Stimulated activated CD4-positive, alpha-beta T cell treated with anti-CD3 and anti-CD28 coated beads, Interleukin-1b, Interleukin-23, amount 100 ng/mL, for 1 hour (primary cell): ENCODE measurements at places on chromosomes 11 and 22.

DNA sequence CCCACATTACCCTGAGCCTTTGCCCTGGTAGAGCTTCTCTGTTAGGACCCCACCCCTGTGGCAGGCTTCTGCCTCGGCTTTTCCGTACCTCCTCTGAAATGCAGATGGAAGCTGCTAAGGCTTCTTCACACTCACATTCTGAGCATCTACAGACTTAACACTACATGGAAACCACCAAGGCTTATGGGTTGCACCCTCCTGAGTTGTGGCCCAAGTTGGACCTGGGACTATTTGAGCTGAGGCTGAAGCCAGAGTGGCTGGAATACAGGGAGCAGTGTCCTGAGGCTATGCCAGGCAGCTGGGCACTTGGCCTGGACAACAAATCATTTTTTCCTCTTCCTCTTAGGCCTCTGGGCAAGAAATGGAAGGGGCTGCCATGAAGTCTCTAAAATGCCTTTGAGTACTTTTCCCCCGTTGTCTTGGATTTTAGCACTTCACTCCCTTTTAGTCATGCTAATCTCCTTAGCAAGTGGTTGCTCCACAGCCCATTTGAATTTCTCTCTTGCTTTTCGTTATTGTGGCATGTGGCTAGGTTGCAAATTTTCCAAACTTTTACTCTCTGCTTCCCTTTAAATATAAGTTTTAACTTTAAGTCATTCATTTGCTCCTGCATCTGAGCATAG lies 114.8 kb upstream of the FIBIN start:
- DNase-seq: no peak

- DNase-seq: no peak
Measured at GRCh38 chr22:32880893-32881596, 79.5 kb downstream of the TIMP3 start.

- no peak for DNase-seq
Measured at GRCh38 chr11:91859666-91860065, 365.0 kb upstream of the FAT3 start.

DNA sequence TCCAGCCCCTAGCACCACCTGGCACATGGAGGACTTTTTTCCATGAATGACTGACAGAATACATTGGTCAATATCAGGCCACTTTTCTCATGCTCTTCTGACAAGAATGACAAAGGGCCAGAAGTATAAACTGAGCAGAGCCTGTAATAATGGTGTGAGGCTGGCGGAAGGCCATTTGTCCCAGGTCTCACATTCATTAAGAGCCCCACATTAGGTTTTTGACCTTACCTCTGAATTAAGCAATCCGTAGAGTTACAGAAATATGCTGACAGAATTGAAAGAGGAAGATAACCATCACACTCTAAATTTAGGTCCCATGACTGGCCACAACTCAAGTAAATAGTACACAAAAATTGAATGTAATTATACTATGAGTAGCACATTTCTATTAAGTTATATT lies 55.2 kb downstream of the SYT9 start:
- no peak for DNase-seq

DNA sequence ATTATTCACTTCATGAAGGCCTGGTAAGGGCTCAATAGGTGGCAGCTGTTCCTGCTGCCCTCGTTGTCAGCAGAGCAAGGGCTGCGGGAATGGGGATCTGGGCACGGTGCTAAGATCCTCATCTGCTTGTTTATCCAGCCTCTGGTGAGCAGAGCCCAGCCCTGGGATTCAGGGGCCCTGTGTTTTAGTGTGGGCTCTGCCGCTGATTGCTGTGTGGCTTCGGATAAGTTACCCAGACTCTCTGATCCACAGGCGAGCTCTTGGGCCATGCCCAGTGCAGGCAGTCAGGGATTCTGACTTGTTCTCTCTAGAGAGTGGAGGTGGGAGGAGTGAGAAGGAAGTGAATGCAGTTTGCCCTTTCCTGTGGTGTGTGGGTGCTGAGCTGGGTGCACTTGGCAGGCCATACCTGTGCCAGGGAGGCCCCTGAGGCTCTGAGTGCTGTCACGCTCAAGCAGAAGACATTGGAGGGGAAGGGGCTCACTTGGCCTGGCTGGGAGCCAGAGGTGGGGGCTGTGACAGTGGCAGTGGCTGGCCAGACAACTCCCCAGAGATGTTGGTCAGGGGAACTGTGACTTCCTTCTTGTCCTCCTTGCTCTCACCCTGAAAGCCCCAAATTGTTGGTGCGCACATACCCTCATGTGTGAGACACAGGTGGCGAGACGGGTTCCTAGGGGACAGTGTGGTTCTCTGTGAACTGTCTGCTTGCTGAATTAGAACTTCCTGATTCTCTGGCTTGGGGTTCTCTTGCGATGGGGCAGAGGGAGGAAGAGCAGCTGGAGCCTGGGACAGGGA lies 43.7 kb downstream of the CD82 start:
- no peak for DNase-seq

DNA sequence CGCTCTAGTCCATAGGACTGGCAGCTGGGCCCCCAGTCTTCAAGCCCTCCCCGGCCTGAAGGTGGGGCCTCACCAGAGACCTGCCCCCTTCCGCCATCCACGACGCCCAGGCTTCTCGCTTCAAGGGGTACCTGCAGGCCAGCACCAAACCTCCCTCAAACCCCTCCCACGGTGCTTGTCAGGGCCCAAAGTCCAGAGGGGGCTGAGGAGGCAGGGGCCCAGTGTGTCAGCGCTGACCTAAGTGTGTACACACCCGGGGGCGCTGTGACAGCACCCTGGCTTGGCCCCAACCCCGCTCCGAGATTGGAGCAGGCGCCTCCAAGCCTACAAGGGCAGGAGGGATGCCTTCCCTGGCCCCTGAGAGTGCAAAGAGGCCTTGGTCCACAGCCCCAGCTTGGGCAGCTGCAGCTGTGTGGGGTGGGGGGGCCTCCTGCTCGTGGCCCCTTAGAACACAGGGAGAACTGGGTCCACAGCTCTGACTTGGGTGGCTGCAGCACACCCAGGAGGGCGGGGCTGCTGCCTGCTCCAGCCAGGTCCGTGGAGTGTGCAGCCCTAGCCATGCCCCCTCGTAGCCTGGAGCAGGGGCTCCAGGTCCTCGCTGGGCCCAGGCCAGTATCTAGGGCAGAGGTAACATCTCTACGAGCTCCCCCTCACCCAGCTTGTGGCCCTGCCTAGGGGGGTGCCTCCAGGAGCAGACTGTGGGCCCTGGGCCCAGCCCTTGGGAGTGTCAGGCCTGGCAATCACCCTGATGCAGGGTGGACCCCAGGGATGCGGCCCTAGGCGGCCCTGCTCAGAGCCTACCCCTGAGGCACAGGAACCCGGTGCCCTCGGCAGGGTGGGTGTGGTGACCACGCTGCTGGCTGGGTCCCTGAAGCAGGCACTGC lies 4.9 kb downstream of the SBF2 start:
- no peak for DNase-seq

GRCh38 chr11:86249307-86250098 lies 5.0 kb downstream of the EED start:
- DNase-seq: no peak

DNA sequence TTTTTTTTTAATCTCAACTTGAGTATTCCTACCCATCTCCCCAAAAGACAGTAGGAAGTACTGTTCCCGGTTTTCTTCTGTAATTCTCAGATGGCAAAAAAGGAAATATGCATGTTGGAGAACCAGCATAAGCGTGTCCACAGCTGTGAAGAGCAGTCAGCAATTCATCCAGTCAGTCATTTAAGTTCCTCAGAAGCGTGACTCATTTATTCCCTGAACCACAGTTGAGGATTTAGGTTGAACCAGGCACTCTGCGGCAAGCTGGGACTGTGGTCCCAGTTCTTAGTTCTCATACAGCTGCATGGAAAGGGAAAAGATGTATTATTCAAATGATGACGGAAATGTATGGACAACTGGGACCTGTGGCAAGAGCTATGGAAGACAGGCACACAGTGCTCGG lies 61.0 kb upstream of the MYO18B start:
- DNase-seq: no peak

- no peak for DNase-seq
Measured at GRCh38 chr22:27581688-27582087, 219.9 kb downstream of the MN1 start.

DNA sequence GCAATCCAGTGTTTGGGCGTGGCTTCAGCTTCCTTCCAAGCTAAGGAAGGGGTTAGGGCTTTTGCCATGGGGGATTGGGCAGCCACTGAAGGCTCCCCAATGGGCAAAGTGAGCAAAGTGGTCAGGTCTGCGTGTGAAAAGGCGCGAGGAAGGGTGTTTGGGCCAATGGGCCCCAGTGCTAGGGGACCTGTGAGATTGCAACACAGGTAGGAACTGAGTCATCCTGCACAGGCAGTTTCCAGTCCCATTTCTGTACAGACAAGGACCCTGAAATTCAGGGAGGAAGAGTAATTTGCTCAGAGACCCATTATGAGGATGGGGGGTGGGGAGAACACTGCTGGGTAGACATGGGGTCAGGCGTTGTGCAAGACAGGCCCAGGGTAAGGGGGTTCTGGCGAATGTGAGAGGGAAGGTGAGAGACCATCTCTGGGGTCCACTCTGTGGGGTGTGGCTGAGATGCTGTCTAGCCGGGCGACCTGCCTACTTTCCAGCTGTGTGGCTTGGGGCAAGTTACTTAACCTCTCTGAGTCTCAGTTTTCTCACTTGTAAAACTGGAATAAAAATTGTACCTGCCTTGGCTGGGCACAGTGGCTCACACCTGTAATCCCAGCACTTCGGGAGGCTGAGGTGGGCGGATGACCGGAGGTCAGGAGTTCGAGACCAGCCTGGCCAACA lies 7.3 kb downstream of the CCDC88B start:
- DNase-seq: no peak

DNA sequence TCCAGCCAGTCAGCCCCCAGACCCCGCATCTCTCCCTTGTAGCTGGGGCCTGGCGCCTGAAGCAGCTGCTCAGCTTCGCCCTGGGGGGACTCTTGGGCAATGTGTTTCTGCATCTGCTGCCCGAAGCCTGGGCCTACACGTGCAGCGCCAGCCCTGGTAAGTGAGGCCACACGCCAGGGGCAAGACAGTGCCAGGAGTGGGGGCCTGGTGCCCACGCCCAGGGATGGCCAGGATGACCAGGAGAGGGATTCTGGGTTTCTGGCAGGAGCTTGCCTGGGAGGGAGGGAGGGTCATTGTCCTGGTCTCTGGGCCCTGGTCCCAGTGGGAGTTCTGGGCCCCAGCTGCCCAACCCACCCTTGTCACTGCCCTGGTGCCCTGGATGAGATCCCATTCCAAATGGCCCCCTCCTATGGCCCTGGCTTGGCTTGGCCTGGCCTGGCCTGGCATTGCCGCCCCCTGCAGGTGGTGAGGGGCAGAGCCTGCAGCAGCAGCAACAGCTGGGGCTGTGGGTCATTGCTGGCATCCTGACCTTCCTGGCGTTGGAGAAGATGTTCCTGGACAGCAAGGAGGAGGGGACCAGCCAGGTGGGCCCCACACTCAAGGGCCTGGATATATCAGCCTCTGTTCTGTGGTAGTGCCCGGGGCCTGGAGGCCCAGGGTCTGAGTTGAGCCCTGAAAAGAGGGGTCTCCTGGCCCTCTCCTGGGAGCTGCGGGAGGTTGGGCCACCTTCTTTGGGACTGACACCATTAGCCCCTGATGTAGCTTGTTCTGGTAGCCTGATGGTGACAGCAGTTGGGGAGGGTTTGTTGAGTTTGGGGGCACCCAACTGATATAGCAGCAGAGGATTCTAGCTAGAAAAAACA lies 3.7 kb downstream of the SLC39A13 start:
- DNase-seq: no peak

GRCh38 chr11:116533186-116533825 lies 239.5 kb downstream of the BUD13 start:
- DNase-seq: no peak

DNA sequence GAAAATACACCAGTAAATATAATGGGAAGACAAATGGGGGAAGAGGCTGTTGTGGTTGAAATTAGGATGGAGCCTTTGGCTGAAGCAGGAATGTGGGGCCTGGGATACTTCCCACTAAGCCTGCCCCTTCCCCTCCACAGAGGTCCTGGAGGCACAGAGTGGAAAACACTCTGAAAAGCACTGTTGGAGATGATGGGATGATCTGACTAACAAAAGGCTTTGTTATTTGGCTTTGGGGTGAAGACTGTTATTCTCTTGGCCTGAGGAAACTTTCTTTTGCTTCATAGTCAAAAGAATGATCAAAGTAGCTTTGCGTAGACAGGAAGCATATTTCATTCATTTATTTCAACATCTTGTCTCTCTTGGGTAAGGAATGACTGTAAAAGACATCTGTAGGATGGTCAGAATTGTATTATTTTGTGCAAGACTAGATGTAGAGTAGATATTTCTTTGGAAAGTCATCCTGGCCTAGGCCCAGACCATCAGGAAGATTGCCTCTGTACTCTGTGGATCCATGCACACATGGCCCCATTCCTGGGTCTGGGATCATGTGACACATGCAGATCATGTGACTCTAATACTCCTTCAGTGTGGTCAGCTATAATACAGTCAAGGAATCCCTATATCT lies 111.4 kb downstream of the SPON1 start:
- DNase-seq: no peak

GRCh38 chr11:83249445-83249844 lies 36.7 kb downstream of the CCDC90B start:
- no peak for DNase-seq

- DNase-seq: no peak
Measured at GRCh38 chr11:116263770-116264169, 509.0 kb downstream of the BUD13 start.

DNA sequence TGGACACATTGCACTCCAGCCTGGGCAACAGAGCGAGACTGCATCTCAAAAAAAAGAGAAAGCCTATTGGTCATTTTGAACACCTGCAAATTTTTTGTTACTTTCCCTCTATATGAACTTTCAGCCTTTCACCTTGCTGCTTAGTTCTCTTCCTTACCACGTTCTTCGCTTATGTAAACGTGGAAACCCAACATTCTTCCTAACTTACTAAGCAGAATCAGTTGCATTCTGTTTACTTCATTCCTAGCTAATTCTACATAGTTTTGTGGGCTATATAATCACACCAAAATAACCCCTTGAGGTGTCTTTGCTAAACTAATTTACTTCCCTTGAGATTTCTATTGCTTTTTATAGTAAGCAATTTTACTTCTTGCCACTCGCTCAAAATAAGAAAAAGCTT lies 23.2 kb downstream of the MS4A4A start:
- DNase-seq: no peak

GRCh38 chr22:28978863-28979796 lies 82.5 kb downstream of the C22orf31 start:
- no peak for DNase-seq

DNA sequence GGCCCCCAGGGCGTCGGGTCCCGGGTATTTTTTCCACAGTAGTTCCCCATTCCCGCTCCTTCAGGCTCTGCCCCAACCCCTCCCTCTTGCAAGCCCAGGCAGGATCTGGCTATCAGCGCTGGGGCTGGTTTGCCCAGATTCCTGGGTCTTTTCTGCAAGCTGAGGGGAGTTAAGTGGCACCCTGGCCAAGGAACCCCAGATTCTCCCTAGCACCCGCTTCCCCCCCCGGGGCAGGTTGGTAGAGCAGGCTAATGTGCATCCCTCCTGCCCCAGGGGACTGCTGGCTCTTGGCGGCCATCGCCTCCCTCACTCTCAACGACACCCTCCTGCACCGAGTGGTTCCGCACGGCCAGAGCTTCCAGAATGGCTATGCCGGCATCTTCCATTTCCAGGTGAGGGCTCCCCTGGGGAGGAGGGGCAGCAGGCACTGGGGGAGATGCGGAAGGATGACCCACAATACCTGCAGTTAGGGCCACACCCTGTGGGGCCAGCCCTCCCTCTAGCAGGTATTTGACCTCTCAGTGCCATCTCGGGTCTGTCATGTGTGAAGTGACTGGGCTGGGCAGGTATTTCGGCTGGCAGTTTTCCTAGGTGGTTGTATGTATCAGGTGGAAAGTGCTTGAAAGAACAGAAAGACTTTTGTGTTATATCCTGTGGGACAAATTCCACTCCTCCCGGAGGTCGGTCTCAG lies 1.6 kb downstream of the CAPN1 start:
- no peak for DNase-seq
